ENCODE measurements at places on chromosomes 16 and 17. TPM values are rescaled to one million over a fixed set of nuclear protein-coding genes. Genes with fewer than 3 reads are reported as not detected.

The C1QL1 gene
- total RNA-seq = 0.27 TPM

The CHST4 gene
- total RNA-seq = not detected

The NAGS gene
- 0.68 TPM for total RNA-seq

The MRPL38 gene
- total RNA-seq = 105 TPM

The ITGAD gene
- not detected for total RNA-seq

The VPS35 gene
- 70.3 TPM for total RNA-seq
